ENCODE measurements at places on chromosomes 1 and 21.

- H3K27ac ChIP-seq = peak overlapping the region; percentile 31
- peaks cover 13% of the 10 kb centered on the region for H3K36me3 ChIP-seq
These were observed 15.3 kb downstream of the UCK2 start for GRCh38 chr1:165842671-165843129.

DNA sequence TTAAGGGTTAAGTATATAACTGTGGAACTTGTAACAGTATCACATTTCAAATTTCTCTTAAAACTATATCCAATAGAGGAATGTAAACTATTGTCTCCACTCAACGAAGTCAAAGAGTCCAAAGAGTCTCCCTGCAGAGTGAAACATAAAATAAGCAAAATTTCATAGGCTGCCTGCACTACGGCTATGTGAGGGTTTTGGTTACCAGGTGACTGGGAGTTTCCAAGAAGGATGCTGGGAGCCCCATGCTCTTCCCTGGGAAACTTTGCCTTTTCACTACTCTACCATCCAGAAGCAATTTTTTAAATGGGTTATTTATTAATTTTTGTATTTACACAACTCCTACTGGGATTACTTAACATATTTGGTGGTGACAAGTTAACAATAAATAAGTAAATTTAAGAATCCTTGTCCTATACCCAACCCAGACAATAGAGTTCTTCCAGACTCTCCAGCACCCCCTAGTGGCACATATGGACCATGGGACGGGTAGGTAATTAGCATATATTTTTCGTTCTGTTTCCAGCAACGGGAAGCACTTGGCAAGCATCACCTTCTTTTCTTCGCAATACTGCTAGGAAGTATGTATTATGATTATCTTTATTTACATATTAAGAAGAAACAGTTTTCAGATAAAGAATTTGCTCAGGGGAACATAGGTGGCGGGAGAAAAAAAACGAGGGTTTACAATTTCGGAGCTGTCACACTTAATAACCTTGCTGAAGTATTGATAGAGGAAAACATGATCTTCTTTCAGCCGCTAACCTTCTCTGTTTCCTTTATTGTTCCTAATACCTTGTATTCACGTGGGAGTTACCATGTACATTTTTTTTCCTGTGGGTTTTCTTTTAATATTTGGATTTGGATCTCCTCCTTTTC, 3.5 kb downstream of the FMO2 start:
- no peaks in the 10 kb centered on the region for H3K4me1 ChIP-seq
- peak; percentile 49 for DNase-seq
- no peak overlapping the region for H3K27ac ChIP-seq
- no peak overlapping the region for H3K4me3 ChIP-seq

GRCh38 chr1:80807981-80808380, 992.8 kb upstream of the ADGRL2 start:
- H3K36me3 ChIP-seq = no peaks in the 10 kb centered on the region
- no peak for DNase-seq
- H3K4me1 ChIP-seq = no peaks in the 10 kb centered on the region
- H3K4me3 ChIP-seq = no peak overlapping the region

GRCh38 chr1:55194851-55195250, 20.3 kb downstream of the USP24 start:
- DNase-seq = no peak
- peaks cover 28% of the 10 kb centered on the region for H3K36me3 ChIP-seq
- no peak overlapping the region for H3K4me3 ChIP-seq
- H3K27ac ChIP-seq = no peak overlapping the region
- no peaks in the 10 kb centered on the region for H3K27me3 ChIP-seq
- peaks cover 42% of the 10 kb centered on the region for H3K4me1 ChIP-seq

- H3K4me1 ChIP-seq = peaks cover 1% of the 10 kb centered on the region
- H3K27me3 ChIP-seq = peaks cover 14% of the 10 kb centered on the region
- H3K36me3 ChIP-seq = no peaks in the 10 kb centered on the region
- H3K27ac ChIP-seq = no peak overlapping the region
- DNase-seq = no peak
These were observed 21.2 kb upstream of the CAPN2 start for GRCh38 chr1:223691121-223691520.
